ENCODE measurements at places on chromosomes 16 and 17. TPM values are rescaled to one million over a fixed set of nuclear protein-coding genes. Genes with fewer than 3 reads are reported as not detected.

The CNGB1 gene
- not detected for total RNA-seq

The AGRP gene
- not detected for total RNA-seq

The ANKFN1 gene
- not detected for total RNA-seq

The MILR1 gene
- 2.2 TPM for total RNA-seq

The ODAD4 gene
- 0.25 TPM for total RNA-seq

The OR1F1 gene
- total RNA-seq: not detected

The TPSG1 gene
- total RNA-seq: not detected

The PYDC1 gene
- not detected for total RNA-seq

The TMEM204 gene
- 158 TPM for total RNA-seq

The TMIGD1 gene
- not detected for total RNA-seq

The CCL14 gene
- 24.7 TPM for total RNA-seq

The P2RX1 gene
- total RNA-seq: not detected

The PEX12 gene
- total RNA-seq: 2.8 TPM

The ABCA6 gene
- total RNA-seq: 2.2 TPM

The OR4D2 gene
- not detected for total RNA-seq

The RAP1GAP2 gene
- total RNA-seq: 1.4 TPM

The HSD17B2 gene
- 105 TPM for total RNA-seq

The RGS11 gene
- total RNA-seq: 0.38 TPM

The ARHGAP23 gene
- total RNA-seq: 43.1 TPM

The ACSM5 gene
- 5.6 TPM for total RNA-seq

The UBN1 gene
- 27.1 TPM for total RNA-seq

The SPEM1 gene
- total RNA-seq: not detected

The MT3 gene
- not detected for total RNA-seq

The SOX8 gene
- total RNA-seq: 0.26 TPM
